ENCODE measurements at places on chromosomes 11 and 22.

- no peak for DNase-seq
Measured at GRCh38 chr11:102836290-102836875, 7.0 kb downstream of the MMP3 start.

DNA sequence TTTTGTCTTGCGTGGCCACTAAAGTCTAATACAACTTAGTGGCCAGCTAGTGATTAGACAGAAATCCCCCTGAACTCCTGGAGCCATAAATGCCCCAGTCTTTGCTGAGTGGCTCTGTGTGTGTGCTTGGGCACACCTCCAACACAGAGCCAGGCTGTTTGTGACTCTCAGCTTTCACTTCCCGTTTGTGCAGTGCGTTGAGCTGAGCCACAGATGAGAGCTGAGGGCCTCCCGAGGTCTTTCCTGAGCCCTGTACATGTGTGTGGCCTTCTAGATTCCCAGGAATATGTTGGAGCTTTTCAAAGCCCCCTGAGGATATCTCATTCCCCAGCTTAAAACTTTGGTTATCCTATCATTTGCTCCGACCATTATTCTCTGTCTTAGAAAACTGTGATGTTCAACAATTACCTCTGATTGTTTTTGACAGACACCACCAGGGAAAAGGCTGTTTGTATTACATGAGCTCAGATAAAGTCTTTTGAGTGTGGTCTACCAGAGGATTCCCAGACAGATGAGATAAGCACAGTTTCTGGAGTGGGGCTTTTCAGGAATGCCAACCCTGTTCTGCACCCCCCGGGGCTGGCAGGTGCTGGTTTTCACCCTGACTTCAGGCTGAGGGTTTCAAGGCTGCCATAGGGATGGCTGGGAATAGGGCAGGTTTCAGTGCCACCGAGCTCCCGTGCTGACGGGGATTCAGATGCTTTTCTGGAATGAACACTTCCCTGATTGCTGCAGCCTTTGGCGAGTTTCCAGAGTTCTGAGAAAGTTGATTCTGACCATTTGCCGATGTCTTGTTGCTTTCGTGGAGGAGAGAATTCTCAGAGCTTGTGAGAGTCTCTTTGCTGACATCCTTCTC is 23.8 kb downstream of the IGHMBP2 start:
- DNase-seq, result peak; percentile 70

GRCh38 chr11:111098091-111098490 is 147.4 kb upstream of the POU2AF2 start:
- no peak for DNase-seq

GRCh38 chr11:824292-824880 is 3.3 kb upstream of the CRACR2B start:
- peak; percentile 78 for DNase-seq

- DNase-seq, result no peak
Measured at GRCh38 chr22:19115628-19116027, 6.6 kb downstream of the DGCR2 start.

DNA sequence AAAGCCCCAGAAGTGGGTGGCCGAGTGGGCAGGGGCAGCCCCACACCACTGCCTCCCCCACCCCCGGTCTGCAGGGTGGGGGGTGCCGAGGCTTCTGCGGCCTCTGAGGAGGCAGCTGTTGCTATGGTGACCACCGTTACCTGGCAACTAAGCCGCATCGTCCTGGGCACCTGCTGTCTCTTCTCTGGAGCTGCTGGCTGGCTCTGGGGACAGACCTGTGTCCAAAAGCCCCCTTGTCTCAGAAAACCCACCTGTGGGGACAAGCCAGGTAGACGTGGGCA is 79.9 kb upstream of the PRR5 start:
- DNase-seq, result no peak

DNA sequence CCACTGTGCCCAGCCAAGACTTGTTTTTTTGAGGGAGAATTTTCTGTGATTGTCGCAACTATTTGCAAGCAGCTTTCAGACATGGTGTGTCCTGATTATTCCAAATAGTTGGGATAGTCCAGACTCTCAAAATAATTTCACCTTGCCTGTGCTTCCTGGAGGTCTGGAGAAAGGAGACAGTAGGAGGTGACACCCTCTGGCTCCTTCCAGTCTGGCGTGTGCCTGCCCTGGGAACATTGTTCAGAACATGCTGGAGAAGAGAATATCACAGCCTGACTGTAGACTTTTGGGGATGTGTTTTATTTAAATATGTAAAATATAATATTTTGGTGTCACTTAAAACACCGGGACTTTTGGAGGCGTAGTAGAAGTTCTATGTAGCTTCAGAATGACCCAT is 14.9 kb downstream of the ZNRF3 start:
- DNase-seq, result no peak

DNA sequence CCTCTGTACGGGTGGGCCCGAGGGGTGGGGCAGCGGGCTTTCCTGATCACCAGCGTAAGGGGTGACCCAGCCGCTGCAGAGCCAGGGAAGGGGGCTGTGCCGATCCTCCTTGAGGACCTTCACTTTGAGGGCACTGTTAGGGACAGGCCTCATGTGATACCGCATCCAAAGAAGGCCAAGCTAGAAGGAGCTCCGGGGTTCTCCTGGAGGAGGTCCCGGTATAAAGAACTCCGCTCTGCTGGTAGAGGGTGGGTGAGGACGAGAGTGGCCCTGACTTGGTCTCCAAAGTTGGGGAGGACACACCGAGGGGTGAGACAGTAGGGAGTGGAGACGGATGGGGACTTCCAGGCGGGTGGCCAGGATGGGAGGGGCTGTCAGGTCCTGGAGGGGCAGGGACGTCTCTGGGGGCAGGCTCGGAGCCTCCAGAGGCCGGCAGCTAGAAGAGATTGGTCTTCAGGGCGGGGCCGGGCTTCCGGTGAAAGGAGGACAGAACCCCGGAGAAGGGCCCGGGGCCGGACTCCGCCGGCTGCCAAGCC is 4.6 kb downstream of the PHOX2A start:
- DNase-seq, result no peak

- DNase-seq, result no peak
Measured at GRCh38 chr11:46200537-46201281, 76.8 kb upstream of the CREB3L1 start.

- no peak for DNase-seq
Measured at GRCh38 chr22:44281768-44282637, 30.7 kb downstream of the SHISAL1 start.

DNA sequence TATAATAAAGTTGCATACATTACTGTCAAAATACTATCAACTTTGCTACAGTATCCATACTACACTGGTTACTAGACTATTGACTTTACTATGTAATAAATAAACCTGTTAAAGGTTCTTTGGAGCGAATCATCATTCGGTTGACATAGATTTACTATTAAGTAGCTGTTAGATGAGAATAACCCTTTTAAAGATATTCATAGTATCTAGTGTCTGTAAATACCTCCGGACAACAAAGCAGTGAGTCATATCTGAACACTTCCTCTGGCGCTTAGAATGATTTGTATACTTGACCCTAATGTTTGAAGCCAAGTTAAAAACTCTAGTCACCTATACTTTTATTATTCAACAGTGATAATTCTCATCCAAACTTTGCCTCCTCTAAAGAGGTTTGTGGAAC is 84.7 kb downstream of the MSANTD4 start:
- no peak for DNase-seq

DNA sequence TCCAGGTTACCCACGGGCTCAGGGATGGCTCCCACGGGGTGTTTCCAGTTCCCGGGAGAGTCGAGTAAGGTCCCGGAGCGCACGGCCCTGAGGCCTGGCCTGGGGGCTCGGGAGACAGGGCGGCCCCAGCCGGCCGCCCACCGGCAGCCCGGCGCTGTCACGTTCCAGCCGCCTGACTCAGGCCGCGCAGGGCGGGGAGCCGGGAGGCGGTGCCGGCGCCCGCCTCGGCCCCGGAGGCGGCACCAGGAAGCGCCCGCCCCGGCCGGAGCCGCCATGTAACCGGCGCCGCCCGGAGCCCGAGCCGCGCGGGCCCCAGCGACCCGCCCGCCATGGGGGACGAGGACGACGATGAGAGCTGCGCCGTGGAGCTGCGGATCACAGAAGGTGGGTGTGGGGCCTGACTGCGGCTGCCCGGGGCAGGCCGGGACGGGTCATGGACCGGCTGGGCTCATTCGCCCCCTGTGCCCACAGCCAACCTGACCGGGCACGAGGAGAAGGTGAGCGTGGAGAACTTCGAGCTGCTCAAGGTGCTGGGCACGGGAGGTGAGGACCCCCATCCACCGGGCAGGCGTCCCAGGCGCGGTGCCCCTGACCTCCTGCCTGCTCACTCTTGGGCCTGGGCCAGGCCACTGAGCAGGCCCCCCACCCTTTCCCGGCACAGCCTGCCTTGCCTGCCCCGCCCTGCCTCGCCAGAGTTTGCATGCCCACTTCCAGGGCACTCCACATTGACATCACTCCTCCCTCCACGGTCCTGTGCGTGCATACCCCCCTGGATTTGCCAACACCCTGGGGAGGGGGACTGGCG is at the start of gene RPS6KA4:
RPS6KA4 (plus strand) TSS at position 256 of the 805 bp plus-strand sequence; CDS start at position 330, 74 bp downstream.
- DNase-seq, result peak; percentile 74

DNA sequence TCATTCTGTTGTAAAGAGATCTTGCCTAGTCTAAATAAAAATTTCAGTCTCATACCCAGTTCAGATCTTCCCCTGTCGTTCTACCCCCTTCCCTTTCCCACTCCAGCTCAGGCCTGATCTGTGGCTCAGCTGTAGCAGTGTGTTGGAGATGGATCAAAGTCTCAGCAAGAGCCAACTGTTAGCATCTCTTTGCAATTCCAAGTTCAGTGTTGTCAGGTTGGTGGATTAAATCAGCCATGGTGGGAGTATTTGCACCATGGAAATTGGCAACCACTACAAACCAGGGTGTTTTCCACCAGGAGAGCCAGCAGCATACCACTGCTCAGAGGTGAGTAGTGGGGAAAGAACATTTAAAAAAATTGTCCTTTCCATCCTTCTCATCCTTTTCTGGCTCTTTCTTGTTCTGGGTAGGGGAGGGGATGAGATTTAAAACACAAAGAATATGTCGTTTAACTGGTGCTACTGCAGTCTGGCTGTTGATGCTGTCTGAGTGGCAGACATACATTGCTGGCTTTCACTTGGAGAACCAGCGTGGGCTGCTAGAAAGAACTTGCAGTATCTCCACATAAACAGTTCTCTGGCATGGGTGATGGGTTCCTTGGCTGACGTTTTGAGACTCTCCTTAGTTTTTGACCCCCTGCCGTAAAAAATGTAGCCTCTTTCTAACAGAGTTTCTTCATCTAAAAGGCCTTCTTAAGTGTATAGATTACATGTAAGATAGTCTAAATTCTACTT is 514.1 kb downstream of the RAB38 start:
- DNase-seq, result no peak

- DNase-seq, result no peak
Measured at GRCh38 chr22:39543095-39543494, 10.5 kb upstream of the RPS19BP1 start.

Data from stomach (tissue), 19 donors.